ENCODE measurements at places on chromosomes 13 and 19.
A peak's percentile ranks its signal among the peaks of the same experiment; 100 is the strongest.

DNA sequence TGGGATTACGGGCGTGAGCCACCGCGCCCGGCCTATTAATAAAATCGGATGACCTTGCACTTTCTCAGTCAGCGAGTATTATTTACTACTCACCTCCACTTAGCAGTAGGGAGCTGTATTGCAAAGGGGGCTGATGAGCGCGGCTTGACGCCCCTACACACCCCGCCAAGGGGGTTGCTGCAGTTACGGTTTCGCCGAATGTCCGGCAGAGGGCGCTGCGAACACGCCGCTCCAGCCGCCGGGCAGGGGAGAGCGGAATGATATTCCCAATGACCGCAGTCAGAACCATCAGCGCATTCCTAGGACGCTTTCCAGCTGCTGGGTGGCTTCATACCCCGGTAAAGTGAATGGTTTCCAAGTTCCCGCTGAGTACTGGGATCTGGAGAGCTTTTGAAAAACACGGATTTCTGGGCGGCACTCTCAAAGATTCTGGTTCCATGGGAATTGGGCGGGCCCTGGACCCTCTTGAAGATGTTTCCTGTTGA is 30.0 kb upstream of the TPT1 start:
- H3K27ac ChIP-seq: no peak overlapping the region
- peaks cover 6% of the 10 kb centered on the region for H3K36me3 ChIP-seq
- no peaks in the 10 kb centered on the region for H3K27me3 ChIP-seq
- peak; percentile 84 for DNase-seq
- H3K4me1 ChIP-seq: peaks cover 12% of the 10 kb centered on the region

GRCh38 chr19:37507167-37507464 is 377 bp downstream of the ZNF793 start:
- peak overlapping the region; percentile 75 for H3K4me3 ChIP-seq
- no peak for DNase-seq
- peak overlapping the region; percentile 77 for H3K27ac ChIP-seq
- no peaks in the 10 kb centered on the region for H3K4me1 ChIP-seq

GRCh38 chr13:36101157-36101556 is 30.0 kb downstream of the DCLK1 start:
- H3K27ac ChIP-seq: no peak overlapping the region
- no peaks in the 10 kb centered on the region for H3K36me3 ChIP-seq
- DNase-seq: no peak
- no peak overlapping the region for H3K4me3 ChIP-seq
- H3K4me1 ChIP-seq: no peaks in the 10 kb centered on the region

GRCh38 chr13:110684388-110685056 is 21.4 kb downstream of the CARS2 start:
- H3K4me3 ChIP-seq: no peak overlapping the region
- H3K27ac ChIP-seq: peak overlapping the region; percentile 15
- H3K27me3 ChIP-seq: no peaks in the 10 kb centered on the region
- H3K4me1 ChIP-seq: peaks cover 3% of the 10 kb centered on the region
- no peak for DNase-seq

- H3K4me3 ChIP-seq: no peak overlapping the region
- no peak for DNase-seq
- no peak overlapping the region for H3K27ac ChIP-seq
- H3K27me3 ChIP-seq: peaks cover 6% of the 10 kb centered on the region
Measured at GRCh38 chr19:49271080-49271753, 53.8 kb downstream of the SLC6A16 start.

DNA sequence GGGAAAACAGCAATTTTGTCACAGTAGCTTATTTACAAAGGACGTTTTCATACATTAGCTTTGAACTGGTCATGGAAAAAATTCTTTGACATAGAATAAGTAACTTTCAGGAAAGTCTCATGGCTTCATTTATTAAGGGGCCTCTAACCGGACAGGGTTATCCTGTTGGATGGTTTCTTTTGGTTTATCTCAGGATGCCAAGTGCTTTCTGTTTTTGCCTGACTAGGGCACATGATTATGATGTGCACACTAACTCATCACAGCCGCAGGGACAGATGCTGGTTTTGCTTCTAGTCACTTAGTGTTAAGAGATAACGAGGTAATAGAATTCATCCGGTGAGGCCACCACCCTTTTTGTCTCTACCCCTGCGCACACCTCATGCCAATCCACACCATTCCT is 53.0 kb downstream of the TGDS start:
- peaks cover 7% of the 10 kb centered on the region for H3K27me3 ChIP-seq
- H3K36me3 ChIP-seq: no peaks in the 10 kb centered on the region
- H3K4me3 ChIP-seq: no peak overlapping the region
- H3K4me1 ChIP-seq: no peaks in the 10 kb centered on the region

GRCh38 chr13:69565334-69565733 is 542.3 kb upstream of the ATXN8OS start:
- no peaks in the 10 kb centered on the region for H3K36me3 ChIP-seq
- no peak overlapping the region for H3K4me3 ChIP-seq
- H3K27ac ChIP-seq: no peak overlapping the region
- DNase-seq: no peak
